Astrocyte of the spinal cord (primary cell): ENCODE measurements at places on chromosomes 5 and 9.

GRCh38 chr9:2215921-2216441 lies 200.8 kb downstream of the SMARCA2 start:
- no peak for DNase-seq

- no peak for DNase-seq
Observed at GRCh38 chr9:95653246-95653645, 136.5 kb upstream of the PTCH1 start.

- no peak for DNase-seq
Observed at GRCh38 chr5:84597904-84598303, 213.2 kb upstream of the EDIL3 start.

DNA sequence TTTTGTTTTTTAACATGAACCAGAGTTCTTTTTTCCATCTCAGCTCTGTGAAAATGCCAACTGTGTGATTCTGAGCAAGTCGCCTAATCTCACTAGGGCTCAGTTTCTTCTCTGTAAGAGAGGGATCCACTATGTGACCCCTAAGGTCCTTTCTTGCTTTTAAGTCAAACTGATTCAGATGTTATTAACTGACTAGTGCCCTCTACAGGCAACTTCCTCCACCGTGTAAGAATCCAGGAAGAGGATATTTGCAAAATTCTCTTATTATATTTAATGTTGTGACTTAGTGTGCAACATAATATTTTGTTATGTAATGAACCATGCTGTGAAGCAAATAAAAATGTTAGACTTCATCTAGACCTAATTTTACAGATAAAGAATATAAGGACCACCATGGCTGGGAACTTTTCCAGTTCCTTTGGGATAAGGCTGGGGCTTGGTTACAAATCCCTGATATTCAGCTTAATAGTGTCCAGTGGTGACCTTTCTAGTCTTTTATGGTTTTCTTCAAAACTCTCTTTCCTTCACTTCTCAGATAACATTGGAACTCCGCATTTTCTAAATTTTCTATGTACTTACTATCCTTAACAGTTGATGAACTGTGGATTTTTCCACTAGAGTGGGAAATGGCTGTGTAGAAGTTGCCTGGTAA lies 244.7 kb downstream of the PIK3R1 start:
- peak; percentile 72 for DNase-seq

DNA sequence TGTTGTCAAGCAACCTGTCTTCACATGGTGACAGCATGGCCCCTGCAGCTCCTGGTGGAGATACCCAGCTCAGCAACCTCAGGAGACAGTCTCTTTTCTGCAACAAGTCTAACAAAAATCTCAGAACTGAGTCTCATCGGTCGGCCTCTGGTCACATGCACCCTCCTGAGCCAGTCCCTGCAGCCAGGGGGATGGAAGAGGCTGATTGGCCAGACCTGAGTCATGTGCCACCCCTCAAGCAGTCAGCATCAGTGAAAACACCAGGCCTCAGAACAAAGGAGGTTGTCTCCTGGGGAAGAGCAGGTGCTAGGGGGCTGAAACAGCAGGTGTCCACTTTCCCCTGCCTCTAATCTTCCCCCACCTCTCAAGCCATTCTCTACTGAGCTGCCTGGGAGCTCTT lies 54.4 kb downstream of the SMIM23 start:
- no peak for DNase-seq

- peak; percentile 50 for DNase-seq
Observed at GRCh38 chr5:146426853-146427618, 20.1 kb upstream of the TCERG1 start.

GRCh38 chr5:141636106-141636412 lies 590 bp downstream of the HDAC3 start:
- no peak for DNase-seq

GRCh38 chr5:154521756-154522155 lies 43.7 kb upstream of the HAND1 start:
- no peak for DNase-seq

DNA sequence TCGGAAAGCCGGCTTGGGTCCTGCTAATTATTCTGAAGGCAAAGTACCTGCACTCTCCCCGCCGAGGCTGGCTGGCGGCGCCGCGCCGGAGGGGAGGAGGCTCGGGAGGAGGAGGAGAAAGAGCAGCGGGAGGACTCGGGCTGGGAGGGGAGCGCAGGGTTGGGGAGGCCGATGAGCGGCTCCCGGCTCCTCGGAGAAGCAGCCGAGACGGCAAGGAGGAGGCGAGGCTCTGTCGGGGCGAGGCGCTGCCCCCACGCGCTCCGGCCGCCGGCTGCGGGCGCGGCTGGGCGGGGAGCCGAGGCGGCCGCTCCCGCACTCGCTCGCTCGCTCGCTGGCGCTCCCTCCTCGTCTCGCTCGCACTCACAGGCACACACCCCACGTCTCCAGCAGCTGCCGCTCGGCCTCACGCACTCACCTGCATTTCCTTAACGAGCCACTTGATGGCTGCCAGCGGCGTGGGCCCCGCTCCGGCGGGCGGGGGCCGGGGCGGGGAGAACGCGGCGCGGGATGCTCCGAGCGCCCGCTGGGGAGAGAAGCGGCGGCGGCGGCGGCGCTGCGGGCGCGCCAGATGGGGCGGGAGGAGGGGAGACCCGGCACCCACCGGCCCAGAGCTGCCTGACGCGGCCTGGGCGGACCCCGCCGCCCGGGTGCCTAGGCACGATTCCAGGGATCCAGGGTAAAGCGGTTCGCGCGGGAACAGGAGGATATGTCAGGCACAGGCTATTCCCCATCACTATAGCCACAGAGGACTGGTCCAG lies at the start of gene PTPRD:
Gene PTPRD, minus strand, starts transcription at position 362 of the 758 bp plus-strand sequence.
- peak; percentile 22 for DNase-seq

GRCh38 chr9:122808141-122808540 lies 8.2 kb downstream of the OR1K1 start:
- DNase-seq, result no peak

GRCh38 chr9:14153310-14153720 lies 160.6 kb downstream of the NFIB start:
- DNase-seq, result no peak

DNA sequence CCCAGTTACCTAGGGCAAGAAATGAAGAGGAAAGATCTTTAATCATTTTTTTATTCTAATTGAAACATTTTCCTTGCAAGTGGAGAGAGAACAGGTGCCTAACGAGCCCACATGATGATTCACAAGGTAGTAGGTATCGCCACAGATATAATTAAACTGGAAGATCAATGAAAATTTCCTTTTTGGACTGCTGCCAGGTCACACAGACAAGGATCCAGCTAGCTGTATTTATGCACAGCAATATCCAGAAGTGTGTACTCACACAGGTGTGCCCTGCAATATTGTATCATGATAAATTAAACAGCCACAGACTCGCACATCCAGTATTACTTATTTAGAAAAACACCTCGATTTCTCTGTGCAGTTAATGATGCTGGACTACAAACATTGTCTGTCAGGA lies 294.0 kb upstream of the SMARCA2 start:
- no peak for DNase-seq

GRCh38 chr5:140590861-140591260 lies 26.2 kb downstream of the SLC35A4 start:
- no peak for DNase-seq

GRCh38 chr5:158780656-158781237 lies 319.0 kb downstream of the EBF1 start:
- DNase-seq, result no peak

DNA sequence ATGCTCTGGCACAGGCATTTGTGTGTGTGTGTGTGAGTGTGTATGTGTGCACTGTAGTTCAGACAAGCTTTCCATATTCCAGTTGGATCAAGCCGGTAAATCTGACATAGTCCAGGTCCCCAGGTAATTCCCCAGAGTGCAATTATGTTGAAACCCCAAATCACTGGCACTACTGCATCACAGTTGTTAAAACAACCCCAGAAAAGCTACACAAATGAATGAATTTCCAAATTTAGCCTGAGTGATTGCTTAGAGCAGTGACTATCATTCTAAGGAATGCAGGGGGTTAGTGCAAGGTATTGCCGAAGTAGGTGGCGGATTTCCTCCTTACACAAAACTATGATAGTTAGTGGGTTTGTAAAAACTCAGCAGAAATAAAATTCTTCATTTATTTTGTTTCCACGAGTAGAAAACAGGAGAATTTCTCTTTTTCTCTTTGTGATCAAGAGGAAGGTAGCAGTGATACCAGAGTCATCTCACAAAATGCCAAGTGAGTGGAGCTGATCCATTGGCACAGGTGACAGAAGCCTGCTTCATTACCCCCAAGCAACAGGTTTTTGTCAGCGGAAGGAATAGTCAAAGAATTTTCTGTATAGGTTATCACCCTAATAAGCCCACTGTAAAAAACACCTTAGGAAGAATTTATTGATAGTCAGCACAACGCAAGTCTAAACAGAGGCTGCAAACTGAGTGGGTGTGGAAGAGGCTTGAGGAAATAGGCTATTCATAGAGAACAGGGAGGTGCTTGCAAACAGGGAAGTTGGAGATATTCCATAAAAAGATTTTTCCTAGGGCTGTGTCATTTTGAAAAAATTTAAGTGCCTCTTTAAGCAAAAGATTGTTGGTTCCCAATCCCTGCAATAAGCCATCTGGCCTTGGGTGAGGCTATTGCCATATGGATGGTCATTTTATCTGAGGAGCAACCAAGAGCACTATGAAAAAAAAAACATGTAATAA lies 385.1 kb downstream of the CHSY3 start:
- DNase-seq, result peak; percentile 36

DNA sequence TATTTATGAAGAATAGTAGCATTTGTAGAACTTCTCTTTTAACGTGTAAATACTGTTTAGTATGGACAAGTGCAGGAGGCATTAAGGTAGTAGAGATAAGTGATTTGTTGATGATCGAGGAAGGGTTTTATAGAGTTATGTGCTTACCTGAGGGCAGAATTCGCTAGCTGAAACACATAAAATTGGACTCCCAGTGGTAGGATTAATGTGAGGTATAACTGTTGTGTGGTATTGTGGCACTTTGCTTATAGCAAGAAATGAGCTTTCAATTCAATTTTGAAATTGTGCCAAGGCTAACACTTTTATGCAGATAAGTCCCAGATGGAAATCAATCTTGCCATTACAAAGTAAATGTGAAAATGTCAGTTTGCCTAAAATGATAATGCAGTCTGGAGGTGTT lies 1.2 kb downstream of the AP3S1 start:
- DNase-seq, result peak; percentile 11

DNA sequence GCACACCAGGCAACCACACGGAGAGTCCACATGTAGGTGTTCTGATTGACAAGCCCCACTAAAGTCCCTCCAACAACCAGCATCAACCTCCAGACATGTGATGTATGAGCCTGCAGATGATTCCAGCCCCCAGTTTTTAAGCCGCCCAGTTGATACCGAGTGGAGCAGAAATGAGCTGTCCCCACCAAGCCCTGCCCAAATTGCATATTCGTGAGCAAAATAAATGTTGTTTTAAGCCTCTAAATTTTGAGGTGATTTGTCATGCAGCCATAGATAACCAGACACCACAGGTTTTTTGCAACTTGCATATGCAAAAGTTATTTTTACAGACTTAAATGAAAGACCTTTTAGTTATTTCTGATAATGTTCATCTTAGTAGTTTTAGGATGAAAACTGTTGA lies 187.7 kb downstream of the PIK3R1 start:
- no peak for DNase-seq

DNA sequence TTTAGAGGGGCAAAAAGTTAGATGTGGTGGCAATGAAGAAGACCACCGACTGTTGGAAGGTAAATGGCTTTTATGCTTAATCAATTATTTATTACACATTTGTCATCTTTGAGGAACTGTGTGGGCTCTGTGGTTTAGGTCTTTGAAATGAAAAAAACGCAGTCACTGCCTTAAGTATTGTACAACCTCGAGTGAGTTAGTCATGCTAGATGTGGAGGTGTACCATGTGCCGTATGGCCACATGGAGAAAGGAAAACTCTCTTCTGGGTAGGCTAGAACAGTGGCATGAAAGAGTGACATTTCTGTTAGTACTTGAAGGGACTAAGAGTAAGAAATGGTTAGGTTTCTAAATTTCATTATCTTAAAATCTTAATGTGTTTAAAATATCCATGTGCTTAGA lies 166.1 kb downstream of the HACD4 start:
- no peak for DNase-seq

- no peak for DNase-seq
Observed at GRCh38 chr9:98536542-98537173, 172.1 kb downstream of the GABBR2 start.

DNA sequence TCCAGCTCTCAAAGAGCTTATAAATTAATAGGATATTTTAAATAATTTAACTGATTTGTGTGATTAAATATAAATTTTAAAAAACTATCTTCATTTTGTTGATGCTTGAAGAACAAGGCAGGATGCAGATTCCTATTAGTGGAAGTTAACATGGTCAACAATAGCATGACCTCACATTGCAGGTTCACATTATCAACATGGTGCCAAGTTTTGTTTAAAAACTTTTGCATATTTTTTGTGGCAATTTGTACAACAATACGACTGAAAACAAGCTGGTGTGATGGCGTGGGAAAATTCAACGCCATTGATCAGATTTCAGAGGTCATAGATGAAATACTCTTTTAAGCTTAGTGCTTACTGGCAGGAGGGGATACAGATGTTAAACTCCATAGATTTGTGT lies 114.1 kb upstream of the MYO10 start:
- no peak for DNase-seq

GRCh38 chr5:157481265-157481664 lies 21.3 kb downstream of the NIPAL4 start:
- no peak for DNase-seq

DNA sequence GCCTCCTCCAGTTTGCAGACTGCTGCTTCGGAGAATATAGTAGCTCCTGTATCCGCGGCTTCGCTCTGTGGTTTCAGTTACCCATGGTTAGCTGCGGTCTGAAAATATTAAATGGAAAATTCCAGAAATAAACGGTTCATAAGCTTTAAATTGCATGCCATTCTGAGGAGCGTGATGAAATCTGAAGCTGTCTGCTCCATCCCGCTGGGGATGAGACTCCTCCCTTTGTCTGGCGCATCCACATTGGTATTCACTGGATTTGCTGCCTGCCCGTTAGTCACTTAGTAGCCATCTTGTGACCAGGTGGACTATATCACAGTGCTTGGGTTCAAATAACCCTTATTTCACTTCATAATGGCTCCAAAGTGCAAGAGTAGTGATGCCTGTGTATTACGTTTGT lies 36.3 kb downstream of the MSX2 start:
- DNase-seq, result no peak

GRCh38 chr5:39424736-39425637 lies at the start of gene DAB2:
Gene DAB2 (minus strand): TSS chr5:39424980. CDS start chr5:39394320, 30,660 bp downstream.
- peak; percentile 97 for DNase-seq

DNA sequence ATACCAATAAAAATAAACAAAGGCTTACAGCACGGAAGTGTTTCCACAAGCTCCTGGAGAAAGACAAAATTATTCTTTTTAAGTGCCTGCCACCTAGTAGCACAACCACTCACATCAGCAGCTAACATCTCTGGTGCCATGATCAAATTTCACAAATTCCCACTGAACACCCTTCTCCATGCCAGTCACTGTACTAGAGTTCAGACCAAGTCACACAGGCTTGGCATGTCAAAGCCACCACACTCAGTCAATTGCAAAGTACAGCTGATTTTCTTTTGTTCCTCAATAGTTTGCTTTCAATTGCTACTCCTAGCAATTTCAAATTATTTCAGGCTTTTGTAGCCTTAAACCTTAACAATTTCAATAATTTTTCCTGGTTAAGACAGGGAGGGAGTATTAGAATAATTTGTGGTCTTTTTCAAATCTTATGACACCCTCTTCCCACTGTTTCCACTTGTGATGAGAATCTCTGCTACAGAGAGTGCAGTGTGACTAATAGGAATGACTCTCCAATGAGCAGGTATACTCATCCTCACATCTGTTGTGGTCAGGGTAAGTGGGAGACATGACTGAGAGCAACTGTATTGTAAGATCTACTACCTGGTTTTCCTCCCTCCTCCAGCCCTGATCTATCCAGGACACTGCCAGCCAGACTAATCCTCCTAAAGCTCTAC lies 46.2 kb downstream of the RNF145 start:
- peak; percentile 74 for DNase-seq

GRCh38 chr5:127810017-127810416 lies 106.8 kb downstream of the CCDC192 start:
- no peak for DNase-seq
